ENCODE measurements at places on chromosomes 12 and 14.

DNA sequence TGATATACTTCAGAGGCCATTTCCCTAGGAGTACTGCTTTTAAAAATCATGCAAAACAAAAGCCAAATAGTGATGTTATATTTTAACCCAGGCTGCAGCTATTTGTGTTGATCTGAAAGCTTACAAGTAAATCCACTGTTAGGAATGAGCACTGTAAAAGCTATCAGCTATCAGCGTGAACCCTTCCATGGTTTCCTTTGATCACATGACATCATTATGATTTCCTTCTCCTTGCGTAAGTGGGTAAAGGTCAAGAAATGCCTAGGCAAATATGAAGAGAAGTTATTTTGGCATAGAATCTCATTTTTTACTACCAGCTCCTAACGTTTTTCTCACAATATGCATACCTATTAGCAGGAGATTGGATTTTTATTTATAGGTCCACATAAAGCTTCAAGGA lies 48.6 kb upstream of the CATSPERB start:
- DNase-seq, result no peak

DNA sequence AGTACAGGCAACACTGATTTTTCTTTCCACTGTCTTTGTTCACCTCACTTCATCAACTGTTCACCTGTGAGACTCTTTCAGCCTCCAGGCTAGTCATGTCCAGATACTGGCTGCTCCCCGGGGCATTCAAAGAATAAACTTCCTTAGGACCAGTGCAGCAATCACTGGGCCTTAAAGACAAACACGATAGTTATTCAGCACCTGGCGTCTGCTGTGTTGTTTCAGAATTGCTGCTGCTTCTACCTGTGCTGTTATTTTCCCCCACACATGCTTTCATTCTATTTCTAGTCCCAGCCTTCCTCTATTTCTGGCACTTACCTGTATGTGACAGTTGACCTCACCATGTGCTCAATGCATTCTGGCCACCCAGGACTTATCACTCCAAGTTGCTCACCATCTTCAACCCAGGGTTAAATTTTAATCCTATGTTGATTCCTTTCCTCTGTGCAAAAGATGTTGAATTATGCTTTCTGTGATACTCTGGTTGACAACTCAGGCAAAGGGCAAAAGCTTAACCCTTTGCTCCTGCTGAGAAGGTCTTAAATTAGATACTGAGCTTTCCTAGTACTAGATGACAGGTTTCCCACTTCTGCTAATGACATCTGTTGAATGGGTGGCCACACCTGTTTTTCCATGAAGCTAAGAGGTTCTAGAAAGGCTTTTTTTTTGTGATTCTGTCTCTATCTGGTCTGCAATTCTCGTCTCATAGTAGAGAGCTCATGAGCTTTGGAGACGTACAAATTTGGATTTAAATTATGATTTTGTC lies 41.4 kb downstream of the PTPRQ start:
- DNase-seq, result no peak

DNA sequence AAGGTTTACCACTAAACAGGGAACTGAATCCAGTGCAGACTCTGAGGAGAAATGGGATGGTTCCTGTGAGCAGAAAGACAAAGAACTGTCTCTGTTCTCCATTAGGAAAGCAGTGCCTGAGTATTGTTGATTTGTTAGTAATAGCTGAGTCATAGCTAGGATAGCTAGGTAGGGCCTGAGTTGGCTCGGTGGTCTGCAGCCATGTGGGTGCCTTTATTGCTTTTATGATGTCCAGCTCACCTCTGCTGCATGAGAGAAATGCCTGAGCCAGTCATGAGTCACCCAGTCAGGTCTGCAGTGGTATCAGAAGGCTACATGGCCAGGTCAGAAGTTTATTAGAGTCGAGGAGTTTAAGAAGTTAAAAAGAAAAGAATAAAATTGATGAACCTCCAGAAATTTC lies 24.2 kb downstream of the TRHDE start:
- no peak for DNase-seq

DNA sequence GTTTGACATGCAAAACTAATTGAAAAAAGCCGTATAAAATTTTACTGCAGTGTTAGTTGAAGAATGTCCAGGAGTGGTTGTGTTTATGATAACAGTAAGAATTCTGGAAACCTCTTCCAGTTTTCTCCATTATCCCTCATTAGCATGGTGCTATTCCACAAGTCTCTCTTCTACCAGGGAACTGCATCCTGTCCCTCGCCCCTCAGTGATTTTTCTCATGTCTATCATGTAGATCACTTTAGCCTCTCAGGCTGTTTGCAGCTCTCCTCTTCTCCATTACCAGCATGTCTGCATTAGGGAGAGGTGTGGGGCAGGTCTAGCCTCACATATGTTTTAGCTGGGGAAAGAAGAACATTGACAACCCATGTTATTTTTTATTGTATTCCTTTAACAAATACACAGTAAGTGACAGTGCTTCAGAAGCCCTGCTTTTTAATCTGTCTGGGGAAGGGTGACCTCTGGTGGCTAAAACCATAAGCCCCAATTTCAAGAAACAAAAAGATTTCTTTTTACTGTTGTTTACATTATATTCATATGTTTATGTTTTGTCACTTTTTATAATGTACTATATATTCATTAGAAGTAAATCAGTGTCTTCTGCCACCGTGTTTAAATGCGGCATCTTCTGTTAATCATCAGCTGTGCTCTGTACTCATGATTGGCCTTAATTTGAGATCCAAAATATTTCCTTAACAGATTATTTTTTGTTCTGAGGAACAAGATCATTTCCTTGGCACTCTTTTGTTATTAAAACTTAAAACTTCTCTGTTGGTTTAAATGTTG lies 70.7 kb downstream of the RASSF8 start:
- DNase-seq, result peak; percentile 26

GRCh38 chr14:35369701-35370191 lies 34.8 kb downstream of the NFKBIA start:
- no peak for DNase-seq

- DNase-seq, result no peak
Observed at GRCh38 chr12:85279449-85280164, 413 bp upstream of the ALX1 start.

Data from CD4-positive, alpha-beta T cell treated with Interleukin-10 for 1 hour (primary cell).